ENCODE measurements at places on chromosomes 5 and 9. TPM values are rescaled to one million over a fixed set of nuclear protein-coding genes. Genes with fewer than 3 reads are reported as not detected.

GRCh38 chr5:1523480-1523792 is 324 bp downstream of the LPCAT1 start:
- DNase-seq = no peak

Gene THBS4
- 0.46 TPM for polyA plus RNA-seq

DNA sequence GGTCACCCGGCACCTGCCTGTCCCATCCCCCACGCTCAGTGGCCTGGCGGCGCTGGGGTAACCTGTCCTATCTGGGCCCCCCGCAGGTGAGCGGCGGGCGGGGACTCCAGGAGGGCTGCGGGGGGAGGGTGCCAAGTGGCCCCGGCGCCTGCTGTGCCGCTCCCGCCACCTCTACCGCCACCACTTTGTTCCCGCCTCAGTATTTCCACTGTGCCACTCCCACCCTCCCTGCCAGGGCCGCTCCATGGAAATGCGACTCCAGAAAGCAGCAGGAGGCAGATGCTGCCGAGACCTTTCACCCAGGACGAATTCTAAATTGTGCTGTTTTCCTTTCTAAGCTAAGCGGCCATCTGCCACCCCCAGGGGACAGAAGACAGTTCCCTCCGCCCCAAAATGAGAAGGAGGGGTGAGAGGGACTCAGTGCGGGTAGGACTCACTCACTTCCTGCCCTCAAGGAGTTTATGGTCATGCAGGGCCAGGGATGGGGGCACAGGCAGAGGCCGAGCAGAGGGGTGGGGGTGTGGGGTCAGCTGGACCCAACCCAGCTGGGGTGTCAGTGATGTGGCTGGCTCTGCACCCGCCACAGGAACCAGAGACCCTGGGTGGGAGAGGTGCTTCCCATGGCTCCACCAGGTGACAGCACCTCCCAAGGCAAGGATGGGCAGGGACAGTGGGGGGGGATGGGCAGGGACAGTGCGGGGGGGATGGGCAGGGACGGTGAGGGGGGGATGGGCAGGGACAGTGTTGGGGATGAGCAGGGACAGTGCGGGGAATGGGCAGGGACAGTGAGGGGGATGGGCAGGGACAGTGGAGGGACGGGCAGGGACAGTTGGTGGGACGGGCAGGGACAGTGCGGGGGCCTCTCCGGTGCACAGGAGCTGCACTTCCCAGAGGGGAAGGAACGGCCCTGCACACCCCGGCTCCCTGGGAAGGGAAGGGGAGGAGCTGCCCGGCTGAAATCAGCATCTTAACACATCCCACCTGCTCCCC is 17.8 kb downstream of the NOTCH1 start:
- DNase-seq = no peak

GRCh38 chr5:16776611-16777251 is 159.4 kb downstream of the MYO10 start:
- DNase-seq = no peak

DNA sequence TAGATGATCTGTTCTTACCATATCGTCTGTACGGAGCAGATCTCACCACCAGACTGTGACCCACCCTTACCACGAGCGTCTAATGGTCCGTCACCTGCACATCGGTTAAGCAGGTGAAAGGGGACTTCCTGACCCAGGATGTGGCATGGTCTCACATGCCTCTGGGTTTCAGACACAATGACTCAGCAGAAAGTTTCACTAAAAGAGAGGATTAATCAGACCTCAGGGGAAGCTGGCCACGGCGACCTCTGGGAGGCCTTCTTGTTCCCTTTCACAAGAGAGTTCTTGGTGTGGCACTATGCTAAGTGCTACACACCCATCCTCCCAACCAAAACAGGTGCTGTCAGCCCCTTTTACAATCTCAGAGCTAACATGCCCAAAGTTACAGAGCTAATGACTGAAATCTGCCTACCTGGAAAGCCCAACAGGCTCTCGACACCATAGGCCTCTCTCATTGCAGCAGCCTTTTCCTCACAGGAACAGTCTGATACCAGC is 41.6 kb downstream of the ADAMTS12 start:
- no peak for DNase-seq

Gene HACD4
- polyA plus RNA-seq = 7.3 TPM

DNA sequence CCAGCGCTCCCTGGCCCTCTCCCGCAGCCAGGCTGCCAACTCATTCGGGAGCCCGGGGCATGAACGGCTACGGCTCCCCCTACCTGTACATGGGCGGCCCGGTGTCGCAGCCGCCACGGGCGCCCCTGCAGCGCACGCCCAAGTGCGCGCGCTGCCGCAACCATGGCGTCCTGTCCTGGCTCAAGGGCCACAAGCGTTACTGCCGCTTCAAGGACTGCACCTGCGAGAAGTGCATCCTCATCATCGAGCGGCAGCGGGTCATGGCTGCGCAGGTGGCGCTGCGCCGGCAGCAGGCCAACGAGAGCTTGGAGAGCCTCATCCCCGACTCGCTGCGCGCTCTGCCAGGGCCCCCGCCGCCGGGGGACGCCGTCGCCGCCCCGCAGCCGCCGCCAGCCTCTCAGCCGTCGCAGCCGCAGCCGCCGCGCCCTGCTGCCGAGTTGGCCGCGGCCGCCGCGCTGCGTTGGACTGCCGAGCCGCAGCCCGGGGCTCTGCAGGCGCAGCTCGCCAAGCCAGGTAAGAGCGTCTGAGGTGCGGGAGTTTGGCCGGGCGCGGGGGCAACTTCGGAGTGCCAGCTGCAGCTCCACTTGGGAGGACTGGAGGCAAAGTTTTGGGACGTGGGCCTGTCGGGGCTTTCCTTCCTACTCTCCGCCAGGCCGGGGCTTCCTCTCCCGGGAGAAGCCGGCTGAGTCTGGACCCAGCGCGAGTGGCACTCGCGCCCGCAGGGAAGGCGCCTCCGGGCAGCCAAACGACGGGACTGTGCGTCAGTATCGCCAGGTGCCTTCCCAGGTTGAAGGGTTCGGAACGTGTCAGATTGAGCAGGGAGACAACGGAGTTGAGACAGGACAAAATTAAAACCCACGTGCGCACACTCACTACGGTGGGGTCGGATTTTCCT is 735 bp downstream of the DMRT3 start:
- no peak for DNase-seq

- DNase-seq = peak; percentile 32
These were observed 821.6 kb downstream of the TLE1 start for GRCh38 chr9:80867731-80868130.

Gene PCDHB14
- 0.13 TPM for polyA plus RNA-seq

GRCh38 chr9:120783602-120784047 is 9.6 kb downstream of the FBXW2 start:
- no peak for DNase-seq

Gene MYOT
- polyA plus RNA-seq = 0.55 TPM

Gene PTRH1
- polyA plus RNA-seq = 14.3 TPM

DNA sequence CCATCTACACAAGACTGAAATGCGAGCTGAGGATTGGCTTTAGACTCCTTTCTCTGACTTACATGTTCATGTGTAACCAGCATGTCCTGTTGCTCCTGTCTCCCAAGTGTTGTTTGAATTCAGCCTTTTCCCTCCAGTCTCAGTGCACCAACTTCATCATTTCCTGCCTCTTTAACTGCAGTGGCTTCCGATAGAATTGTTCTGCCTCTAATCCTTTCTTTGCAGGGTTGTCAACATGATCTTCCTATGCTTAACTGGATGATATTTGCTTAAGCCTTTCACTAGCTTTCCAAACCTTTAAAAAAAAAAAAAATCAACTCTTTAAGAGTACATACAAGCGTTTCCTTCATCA is 6.7 kb upstream of the FYB1 start:
- no peak for DNase-seq

- DNase-seq = no peak
These were observed 17.5 kb downstream of the PRKACG start for GRCh38 chr9:68996462-68996861.

DNA sequence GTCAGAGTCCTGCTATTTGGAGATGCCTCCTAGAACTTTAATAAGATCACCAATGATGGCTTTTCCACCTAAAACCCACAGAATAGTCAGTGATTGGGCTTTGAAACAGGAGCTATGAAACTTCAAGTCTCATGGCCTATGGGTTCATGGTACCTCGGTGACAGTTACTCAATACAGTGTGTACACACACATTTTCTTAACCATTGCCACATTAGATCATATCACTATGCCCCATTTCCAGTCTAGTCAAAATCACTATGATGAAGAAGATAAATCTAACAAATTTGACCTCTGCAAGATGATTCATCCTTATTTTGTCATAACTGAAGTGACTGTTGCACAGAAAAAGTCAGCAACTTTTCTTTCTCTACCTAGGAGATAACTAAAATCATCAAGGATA is 86.8 kb upstream of the OR13F1 start:
- DNase-seq = no peak

GRCh38 chr9:110058304-110058953 is 149.5 kb downstream of the C9orf152 start:
- DNase-seq = no peak

Gene NKD2
- polyA plus RNA-seq = not detected

Measured in keratinocyte (primary cell).